Stimulated activated CD8-positive, alpha-beta memory T cell treated with anti-CD3 and anti-CD28 coated beads, Interleukin-7, amount 100 ng/mL, for 4 hours (primary cell): ENCODE measurements at places on chromosomes 7 and 10.

DNA sequence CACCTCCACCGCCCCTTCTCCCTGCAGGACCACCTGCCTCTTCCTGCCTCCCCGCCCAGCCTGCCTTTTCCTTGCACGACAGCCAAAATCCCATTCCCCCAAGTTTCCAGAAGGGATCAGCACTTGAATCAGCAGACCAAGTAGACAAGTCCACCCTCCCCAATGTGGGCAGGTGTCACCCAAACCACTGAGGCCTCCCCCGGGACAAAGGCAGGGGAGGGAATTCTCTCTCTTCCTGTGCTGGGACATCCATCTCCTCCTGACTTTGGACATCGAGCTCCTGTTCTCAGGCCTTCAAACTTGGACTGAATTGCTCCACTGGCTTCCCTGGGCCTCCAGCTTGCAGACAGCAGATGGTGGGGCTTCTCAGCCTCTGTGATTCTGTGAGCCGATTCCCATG, 21.6 kb upstream of the PSMG3 start:
- no peak for DNase-seq

DNA sequence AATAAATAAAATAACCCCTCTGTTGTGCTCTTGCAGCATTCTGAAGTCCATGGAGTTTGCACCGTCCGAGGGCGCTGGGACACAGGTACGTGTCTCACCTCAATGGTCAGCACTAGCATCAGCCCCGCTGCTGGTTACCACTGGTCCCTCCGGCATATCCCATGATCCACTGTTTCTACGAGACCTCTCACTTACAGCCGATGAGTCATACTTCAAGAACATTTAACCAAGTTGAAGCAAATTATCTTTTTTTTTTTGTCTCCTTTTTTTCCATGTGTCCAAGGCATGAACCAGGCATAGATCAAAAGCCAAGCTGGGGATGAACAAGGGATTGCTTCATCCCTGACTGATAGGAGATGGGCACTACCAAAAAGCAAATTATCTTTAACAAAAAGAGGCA, 92.9 kb upstream of the SH2B2 start:
- DNase-seq = no peak

GRCh38 chr7:27409776-27410175, 167.2 kb downstream of the EVX1 start:
- DNase-seq = no peak

DNA sequence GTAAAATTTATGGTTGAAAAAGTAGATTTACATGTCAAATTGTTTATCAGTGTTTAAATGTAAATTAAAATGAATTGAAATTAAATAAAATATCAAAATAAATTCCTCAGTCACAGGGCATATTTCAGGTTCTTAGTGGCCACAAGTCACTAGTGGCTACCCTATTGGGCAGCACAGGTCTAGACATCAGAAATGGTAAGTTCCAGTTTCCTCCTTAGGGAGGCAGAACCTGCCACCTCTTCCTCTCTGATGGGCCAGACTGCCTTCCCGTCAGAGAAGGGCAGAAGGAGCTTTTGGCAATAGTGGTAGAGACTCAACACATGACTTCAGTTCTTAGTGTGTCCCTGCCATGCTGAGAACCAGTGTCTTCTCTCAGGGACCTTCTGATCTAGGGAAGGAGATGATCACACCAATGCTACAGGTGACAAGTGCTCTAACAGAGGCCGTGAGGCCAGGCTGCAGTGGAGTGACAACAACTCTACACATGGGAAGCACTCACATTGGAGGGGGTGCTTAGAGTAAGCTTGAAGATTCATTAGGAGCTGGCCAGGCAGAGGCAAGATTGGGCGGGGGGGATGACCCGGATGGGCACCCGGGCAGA, 14.4 kb upstream of the PCBD1 start:
- DNase-seq = no peak

GRCh38 chr7:131602994-131603372, 46.6 kb upstream of the PODXL start:
- no peak for DNase-seq

DNA sequence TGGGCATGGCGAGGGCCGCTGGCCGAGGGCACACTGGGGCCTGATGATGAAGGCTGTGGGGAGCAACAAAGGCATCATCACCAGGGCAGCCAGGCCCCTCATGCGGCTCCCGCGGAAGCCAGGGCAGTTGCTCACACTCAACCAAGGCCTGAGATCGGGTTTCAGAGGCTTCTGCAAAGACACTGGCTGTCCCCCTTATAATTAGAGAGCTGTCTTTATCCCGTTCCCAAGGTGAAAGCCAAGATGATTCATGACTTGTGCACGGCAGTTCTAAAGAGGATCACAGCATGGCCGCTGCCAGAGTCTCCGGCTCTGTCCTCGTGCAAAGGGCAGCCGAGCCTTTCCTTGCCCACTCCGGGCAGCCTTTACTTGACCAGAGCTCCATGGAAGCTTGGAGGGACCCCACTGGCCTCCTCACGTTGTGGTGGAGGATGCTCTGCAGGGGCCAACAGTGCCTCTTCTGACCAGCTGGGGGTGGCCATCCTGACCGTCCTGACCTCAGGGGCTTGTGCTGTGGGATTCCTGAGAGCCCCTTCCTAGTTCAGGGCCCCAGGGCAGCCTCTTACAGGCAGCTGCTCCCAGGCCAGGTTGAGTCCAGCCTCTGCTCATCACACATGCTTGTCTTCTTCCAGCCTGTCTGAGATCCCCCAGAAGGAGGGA, 82.3 kb downstream of the PRKAG2 start:
- DNase-seq = no peak

DNA sequence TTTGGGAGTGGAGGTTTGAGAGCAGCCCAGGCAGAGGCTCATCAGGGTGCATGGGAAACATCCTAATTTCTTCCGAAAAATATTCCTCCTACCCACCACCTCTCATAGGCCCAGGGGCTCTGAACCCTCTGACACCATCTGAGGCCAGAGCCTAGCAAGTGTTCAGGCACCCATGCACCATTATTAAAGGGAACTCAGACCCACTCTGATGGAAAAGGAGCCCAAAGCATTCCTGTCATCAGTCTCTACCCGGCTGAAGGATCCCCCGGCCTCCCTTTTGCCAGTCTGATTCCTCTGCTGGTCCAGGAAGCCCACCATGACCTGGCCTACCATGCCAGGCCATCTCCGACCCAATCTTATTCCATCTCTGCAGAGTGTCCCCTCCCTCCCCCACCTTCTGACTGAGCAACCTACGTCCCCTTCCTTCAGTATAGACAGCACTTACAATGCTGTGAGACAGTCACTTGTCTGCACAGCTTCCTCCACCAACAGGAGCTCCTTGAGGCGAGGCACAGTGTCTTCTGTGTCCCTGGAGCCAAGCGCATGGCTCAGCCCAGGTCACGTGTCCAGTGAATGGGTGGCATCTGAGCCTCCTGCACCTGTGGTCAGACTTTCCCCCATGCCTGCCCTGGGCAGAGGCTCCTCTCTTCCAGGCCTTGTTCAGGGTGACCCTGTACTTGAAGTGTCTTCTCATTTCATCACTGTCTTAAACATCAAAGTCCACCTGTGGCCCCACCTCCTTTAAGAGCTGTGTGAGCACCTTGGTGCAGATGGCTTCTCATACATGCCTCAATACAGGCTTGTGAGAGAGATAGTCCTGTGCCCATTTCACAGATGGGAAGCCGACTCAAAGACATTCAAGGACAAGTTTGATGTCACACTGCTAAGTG, 889 bp upstream of the GPR15LG start:
- no peak for DNase-seq

GRCh38 chr7:110960811-110961210, 130.1 kb upstream of the LRRN3 start:
- no peak for DNase-seq

GRCh38 chr10:24874133-24874532, 78.3 kb downstream of the PRTFDC1 start:
- DNase-seq = no peak

- no peak for DNase-seq
Observed at GRCh38 chr10:24858288-24859270, 93.8 kb downstream of the PRTFDC1 start.

DNA sequence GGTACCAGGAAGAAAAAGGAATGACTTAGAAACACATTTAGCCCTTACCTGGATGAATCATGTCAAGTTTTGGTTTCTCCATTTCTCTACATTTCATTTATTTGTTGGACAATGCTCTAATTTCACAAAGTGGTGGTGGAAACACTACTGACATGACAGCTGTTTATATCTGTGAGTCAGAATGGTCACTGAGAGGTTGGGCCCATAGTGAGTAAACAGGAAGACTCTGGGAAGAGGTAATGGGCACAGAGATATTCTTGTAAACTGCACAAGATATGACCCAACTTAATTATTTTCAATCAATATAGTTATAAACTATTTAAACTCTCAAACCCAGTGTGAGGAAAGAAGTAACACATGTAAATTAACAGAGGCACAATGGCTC, 176.3 kb upstream of the MEOX2 start:
- DNase-seq = no peak

DNA sequence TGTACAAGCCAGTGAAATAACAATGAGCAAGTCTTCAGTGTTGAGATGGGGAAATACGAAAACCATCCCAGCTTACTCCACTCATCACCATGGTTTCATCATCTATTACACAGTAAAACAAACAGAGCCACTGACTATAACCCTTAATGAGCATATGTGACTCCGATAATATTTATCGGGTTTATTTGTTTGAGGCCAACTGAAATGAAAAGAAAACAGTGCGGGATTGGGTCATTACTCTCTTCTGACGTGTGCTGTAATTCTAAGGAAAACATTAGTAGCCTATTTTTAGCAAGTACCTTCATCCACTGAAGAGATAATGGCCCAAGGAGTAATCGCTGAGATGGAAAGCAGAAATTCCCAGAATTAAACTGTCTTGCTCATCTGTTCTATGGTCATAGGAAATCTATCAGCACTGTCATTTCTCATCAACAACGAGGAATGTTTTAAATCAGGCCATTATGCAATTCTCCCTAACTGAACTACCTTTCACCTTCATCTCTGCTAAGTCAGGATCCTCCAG, 716.5 kb downstream of the INHBA start:
- DNase-seq = no peak

DNA sequence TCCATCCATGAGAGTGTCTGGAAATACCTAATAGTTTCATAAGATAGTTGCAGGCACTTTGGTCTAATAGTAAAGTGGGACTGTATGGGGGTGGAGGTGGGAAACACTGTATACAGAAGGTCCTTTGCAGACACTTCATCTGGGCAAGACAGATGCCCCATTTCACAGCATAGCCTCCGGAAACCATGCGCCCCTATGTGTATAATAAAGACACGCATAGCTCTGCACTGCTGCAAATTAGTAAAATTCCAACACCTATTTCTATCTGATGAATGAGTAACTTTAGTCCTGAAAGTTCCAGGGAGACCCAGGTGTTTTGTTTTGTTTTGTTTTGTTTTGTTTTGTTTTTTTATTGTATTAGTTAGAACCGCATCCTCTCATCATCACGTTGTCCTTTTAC, 187.1 kb downstream of the CREB5 start:
- no peak for DNase-seq

- no peak for DNase-seq
Observed at GRCh38 chr7:15821484-15822427, 135.3 kb upstream of the MEOX2 start.
